ENCODE measurements at places on chromosomes 1 and 21. TPM values are rescaled to one million over a fixed set of nuclear protein-coding genes. Genes with fewer than 3 reads are reported as not detected.

Gene SH2D1B
- total RNA-seq: not detected

Gene DHRS3
- total RNA-seq: 0.39 TPM

Gene HTR1D
- not detected for total RNA-seq

Gene NKAIN1
- total RNA-seq: not detected

Gene NRAS
- 53.3 TPM for total RNA-seq

Gene LRRC38
- not detected for total RNA-seq

- H3K4me3 ChIP-seq: no peak overlapping the region
- DNase-seq: no peak
- no peaks in the 10 kb centered on the region for H3K36me3 ChIP-seq
- peaks cover 13% of the 10 kb centered on the region for H3K4me1 ChIP-seq
These were observed 271.8 kb downstream of the RRAGC start for GRCh38 chr1:38587766-38588165.

DNA sequence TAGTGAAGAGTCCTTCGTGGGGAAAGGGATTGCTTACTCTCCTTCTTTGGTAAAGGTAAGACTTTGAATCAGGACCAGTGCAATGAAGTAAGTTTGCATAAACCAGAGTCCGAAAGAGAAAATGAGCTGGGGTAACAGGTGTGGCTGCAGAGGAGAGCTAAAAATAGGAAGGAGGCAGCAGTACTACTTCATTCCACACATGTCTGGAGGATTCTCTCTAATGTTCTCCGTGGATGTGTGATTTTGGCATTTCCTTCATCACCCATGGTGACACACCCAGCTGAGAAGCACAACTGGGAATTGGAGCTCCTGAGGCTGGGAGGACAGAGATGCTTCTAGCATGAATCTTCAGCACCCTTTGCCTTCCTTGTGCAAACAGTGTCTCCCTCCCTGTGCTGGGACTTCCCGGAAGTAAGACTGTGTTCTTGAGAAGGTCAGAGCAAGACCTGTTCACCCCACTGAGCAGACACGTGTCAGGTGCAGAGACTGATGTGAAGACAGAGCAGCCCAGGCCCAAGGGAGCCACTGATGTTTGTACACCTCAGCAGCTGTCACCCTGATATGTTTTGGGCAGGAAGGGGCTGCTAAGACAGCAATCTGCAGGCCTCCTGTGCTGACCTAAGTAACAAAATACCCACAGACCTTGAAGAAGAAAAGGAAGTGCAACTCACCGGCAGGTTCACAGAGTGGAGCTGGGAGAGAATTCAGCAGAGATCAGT, 13.3 kb downstream of the FCRL1 start:
- H3K4me1 ChIP-seq: peaks cover 98% of the 10 kb centered on the region
- no peaks in the 10 kb centered on the region for H3K27me3 ChIP-seq
- peaks cover 74% of the 10 kb centered on the region for H3K36me3 ChIP-seq
- peak overlapping the region; percentile 88 for H3K27ac ChIP-seq
- DNase-seq: peak; percentile 60

- H3K27me3 ChIP-seq: no peaks in the 10 kb centered on the region
- peaks cover 13% of the 10 kb centered on the region for H3K4me1 ChIP-seq
- H3K36me3 ChIP-seq: no peaks in the 10 kb centered on the region
- DNase-seq: no peak
These were observed 220.5 kb upstream of the SGIP1 start for GRCh38 chr1:66313429-66313828.

- H3K27me3 ChIP-seq: no peaks in the 10 kb centered on the region
- H3K36me3 ChIP-seq: no peaks in the 10 kb centered on the region
- H3K4me1 ChIP-seq: peaks cover 27% of the 10 kb centered on the region
- no peak for DNase-seq
These were observed 32.2 kb downstream of the BATF3 start for GRCh38 chr1:212667223-212668139.

DNA sequence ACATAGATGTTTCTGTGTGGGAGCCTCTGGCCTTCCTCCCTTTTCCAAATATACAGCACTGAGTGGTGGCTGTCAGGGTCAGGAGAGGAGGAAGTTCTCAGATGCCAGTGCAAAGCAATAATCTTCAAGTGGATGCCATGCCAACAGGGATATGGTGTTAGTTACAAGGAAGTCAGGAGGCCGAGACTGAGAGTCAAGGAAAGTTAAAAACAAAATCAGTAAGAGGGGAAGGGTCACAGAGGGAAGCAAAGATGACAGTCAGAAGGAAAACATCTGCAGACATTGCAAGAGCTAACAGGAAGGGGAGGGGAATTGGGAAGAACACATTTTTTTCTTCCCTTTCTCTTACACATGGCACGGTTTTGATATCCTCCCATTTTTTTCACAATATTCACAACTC, 691.4 kb downstream of the ADGRL2 start:
- H3K27me3 ChIP-seq: no peaks in the 10 kb centered on the region
- H3K36me3 ChIP-seq: no peaks in the 10 kb centered on the region
- no peak overlapping the region for H3K27ac ChIP-seq
- no peaks in the 10 kb centered on the region for H3K4me1 ChIP-seq

GRCh38 chr1:6918186-6918924, 133.1 kb downstream of the CAMTA1 start:
- H3K27ac ChIP-seq: no peak overlapping the region

GRCh38 chr1:18840145-18840544, 19.3 kb downstream of the TAS1R2 start:
- no peaks in the 10 kb centered on the region for H3K4me1 ChIP-seq
- peaks cover 11% of the 10 kb centered on the region for H3K27me3 ChIP-seq
- H3K36me3 ChIP-seq: no peaks in the 10 kb centered on the region
- H3K4me3 ChIP-seq: no peak overlapping the region

DNA sequence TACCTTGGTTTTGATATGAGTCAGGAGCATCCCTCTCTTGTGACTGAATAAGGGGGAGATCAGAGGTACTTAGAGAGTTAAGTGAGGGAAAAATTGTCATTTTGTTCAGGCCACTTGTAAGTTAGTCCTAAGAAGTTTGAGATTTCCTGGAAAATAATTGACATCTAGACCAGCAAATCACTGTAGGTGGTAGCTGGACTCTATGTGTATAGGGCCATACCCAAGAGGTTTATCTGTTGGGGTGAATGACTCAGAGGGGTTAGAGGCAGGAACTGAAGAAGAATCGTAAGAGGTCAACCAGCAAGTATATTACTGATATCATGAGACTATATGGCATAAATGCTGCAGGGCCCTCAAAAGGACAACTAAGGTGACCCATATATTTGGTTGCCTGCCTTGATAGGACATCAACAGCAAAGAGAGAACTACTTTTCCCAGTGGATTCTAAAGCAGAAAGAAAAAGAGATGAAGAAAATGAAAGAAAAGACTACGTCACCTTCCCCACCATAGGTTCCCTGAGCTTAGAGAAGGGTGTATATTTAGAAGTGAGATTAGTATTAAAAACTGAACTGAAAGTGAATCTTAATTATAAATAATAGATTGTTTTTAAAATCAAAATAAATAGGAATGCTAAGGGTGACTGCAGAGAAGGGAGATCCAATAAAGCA, 8.0 kb upstream of the RNPC3 start:
- no peak for DNase-seq
- H3K27me3 ChIP-seq: no peaks in the 10 kb centered on the region
- no peaks in the 10 kb centered on the region for H3K36me3 ChIP-seq
- peaks cover 7% of the 10 kb centered on the region for H3K4me1 ChIP-seq
- peak overlapping the region; percentile 36 for H3K4me3 ChIP-seq

DNA sequence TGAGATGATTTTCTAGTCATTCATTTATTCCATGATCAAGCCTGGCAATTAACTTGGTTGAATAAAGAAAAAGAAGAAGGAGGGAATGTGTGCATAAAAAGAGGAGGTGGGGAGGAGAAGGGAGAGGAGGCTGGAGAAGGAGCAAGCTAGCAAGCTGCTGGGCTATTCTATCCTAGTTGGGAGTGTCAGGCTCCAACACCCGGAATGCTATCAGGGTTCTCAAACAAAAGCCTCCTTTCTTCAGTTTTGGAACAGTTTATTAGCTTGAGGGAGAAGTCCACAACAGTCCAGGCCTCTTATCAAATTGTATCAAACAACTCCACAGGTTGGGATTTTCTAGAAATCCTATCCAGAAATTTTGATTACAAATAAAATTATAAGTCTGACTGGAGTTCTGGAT, 80.0 kb downstream of the BCAR3 start:
- H3K4me3 ChIP-seq: no peak overlapping the region
- H3K36me3 ChIP-seq: peaks cover 12% of the 10 kb centered on the region
- peaks cover 12% of the 10 kb centered on the region for H3K4me1 ChIP-seq
- no peaks in the 10 kb centered on the region for H3K27me3 ChIP-seq
- no peak overlapping the region for H3K27ac ChIP-seq

DNA sequence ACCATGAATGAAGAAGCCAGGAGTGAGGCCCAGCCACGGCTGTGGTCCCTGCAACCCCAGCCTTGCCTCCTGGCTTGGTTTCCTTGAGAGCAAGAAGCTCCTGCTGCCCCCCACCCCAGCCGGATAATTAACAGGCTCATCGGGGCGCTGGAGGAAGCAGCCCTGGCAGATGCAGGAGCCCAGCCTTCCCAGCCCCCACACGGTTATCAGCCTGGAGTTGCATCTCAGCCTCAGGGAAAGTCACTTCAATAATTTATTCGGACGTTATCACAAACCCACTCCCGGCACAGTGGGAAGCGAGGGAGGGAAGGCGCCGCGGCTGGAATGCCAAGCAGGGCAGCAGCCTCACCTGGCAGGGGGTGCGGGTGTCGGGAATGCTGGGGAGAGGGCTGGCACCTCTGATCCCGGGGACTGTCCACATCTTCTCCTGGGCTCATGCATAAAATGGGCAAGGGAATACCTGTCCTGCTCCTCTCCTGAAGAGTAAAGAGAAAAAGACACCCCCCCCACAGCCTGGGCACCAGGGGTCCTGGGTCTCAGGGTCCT, 43.3 kb upstream of the LRP8 start:
- no peaks in the 10 kb centered on the region for H3K27me3 ChIP-seq
- peaks cover 26% of the 10 kb centered on the region for H3K4me1 ChIP-seq
- peaks cover 4% of the 10 kb centered on the region for H3K36me3 ChIP-seq
- H3K27ac ChIP-seq: no peak overlapping the region
- H3K4me3 ChIP-seq: no peak overlapping the region

GRCh38 chr1:12491656-12492055, 126.4 kb downstream of the DHRS3 start:
- DNase-seq: no peak
- H3K27ac ChIP-seq: no peak overlapping the region
- H3K4me1 ChIP-seq: peaks cover 14% of the 10 kb centered on the region
- H3K36me3 ChIP-seq: peaks cover 39% of the 10 kb centered on the region

GRCh38 chr21:15224346-15225086, 159.7 kb upstream of the NRIP1 start:
- H3K4me3 ChIP-seq: no peak overlapping the region
- no peak for DNase-seq
- H3K36me3 ChIP-seq: no peaks in the 10 kb centered on the region
- peaks cover 11% of the 10 kb centered on the region for H3K4me1 ChIP-seq
- H3K27ac ChIP-seq: no peak overlapping the region

GRCh38 chr1:219664310-219665029, 51.6 kb upstream of the ZC3H11B start:
- H3K36me3 ChIP-seq: no peaks in the 10 kb centered on the region
- no peak overlapping the region for H3K4me3 ChIP-seq
- H3K4me1 ChIP-seq: peaks cover 5% of the 10 kb centered on the region
- peaks cover 10% of the 10 kb centered on the region for H3K27me3 ChIP-seq
- H3K27ac ChIP-seq: no peak overlapping the region

DNA sequence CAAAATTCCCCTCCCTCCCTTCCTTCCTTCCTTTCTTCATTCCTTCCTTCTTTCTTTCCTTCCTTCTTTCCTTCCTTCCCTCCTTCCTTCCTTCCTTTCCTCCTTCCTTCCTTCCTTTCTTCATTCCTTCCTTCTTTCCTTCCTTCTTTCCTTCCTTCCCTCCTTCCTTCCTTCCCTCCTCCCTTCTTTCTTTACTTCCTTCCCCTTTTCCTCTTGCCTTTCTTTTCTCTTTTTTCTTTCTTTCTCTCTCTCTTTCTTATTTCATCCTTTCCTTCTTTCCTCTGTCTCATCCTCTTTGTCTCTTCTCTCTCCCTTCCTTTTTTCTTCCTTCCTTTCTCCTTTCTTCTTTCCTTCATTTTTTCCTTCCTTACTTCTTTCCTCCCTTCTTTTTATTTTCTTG, 171.9 kb upstream of the BRINP3 start:
- H3K36me3 ChIP-seq: no peaks in the 10 kb centered on the region
- no peak overlapping the region for H3K4me3 ChIP-seq
- no peak for DNase-seq
- no peaks in the 10 kb centered on the region for H3K4me1 ChIP-seq
- no peak overlapping the region for H3K27ac ChIP-seq
- no peaks in the 10 kb centered on the region for H3K27me3 ChIP-seq

DNA sequence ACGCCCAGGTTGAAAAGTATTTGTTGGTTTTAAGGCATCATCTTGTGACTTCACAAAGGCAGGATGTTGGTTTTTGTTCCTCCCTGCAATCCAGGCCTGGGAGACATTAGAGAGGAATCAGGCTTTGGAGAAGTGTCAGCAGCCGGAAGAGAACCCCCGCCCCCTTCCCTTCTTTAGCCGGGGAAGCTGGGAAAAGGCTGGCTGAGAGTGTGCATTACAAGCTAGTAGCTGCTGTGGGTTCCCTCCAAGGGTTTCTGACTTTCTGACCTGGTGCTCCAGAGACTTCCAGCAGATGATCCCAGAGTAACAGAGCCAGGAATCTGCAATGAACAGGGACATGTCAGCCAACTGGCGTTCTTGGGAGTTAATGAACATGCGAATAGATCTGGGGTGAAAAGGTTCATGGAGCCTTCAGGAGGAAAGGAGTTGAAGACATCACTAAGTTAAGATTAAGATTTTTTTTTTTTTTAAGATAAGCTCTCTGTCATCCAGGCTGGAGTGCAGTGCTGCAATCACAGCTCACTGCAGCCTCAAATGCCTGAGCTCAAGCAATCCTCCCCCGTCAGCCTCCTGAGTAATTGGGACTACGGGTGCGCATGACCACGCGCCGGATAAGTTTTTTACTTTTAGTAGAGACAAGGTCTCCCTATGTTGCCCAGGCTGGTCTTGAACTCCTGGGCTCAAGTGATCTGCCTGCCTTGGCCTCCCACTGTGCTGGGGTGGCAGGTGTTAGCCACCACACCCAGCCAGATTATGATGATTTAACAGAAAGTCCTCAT, 7.5 kb downstream of the DISP3 start:
- no peaks in the 10 kb centered on the region for H3K4me1 ChIP-seq
- no peak for DNase-seq
- no peak overlapping the region for H3K4me3 ChIP-seq
- no peaks in the 10 kb centered on the region for H3K36me3 ChIP-seq

All from activated B cell treated with CpG ODN at 0.5 μM for 24 hours (primary cell).